ENCODE measurements at places on chromosomes 7 and 10. TPM values are rescaled to one million over a fixed set of nuclear protein-coding genes. Genes with fewer than 3 reads are reported as not detected.

Gene FIS1
- total RNA-seq = 66.7 TPM

GRCh38 chr10:61623161-61623560, 39.6 kb upstream of the CABCOCO1 start:
- no peak for DNase-seq

- DNase-seq = no peak
These were observed 1.9 kb upstream of the CUL1 start for GRCh38 chr7:148696787-148697186.

- no peak for DNase-seq
These were observed 439.7 kb downstream of the CCSER2 start for GRCh38 chr10:84768132-84768531.

- no peak for DNase-seq
These were observed 20.7 kb downstream of the PRSS2 start for GRCh38 chr7:142791502-142791901.

DNA sequence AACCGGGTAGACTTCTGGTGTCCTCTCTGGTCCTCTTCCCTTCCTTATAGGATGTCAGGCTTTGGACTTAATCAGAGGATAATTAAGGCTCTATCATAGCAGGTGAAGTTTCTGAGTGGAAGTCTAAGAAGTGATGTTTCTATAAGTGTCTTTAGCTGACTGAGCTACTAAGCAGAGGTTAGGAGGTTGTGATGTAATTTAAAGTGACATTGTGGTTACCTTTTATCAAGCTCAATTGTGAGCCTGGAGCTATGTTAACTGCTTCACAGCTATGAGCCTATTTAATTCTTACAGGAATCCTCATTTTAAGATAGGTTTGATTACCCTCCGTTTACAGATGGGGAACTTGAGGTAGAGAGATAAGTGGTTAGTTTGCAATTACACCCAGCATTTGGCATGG, 365.1 kb downstream of the AUTS2 start:
- DNase-seq = no peak

DNA sequence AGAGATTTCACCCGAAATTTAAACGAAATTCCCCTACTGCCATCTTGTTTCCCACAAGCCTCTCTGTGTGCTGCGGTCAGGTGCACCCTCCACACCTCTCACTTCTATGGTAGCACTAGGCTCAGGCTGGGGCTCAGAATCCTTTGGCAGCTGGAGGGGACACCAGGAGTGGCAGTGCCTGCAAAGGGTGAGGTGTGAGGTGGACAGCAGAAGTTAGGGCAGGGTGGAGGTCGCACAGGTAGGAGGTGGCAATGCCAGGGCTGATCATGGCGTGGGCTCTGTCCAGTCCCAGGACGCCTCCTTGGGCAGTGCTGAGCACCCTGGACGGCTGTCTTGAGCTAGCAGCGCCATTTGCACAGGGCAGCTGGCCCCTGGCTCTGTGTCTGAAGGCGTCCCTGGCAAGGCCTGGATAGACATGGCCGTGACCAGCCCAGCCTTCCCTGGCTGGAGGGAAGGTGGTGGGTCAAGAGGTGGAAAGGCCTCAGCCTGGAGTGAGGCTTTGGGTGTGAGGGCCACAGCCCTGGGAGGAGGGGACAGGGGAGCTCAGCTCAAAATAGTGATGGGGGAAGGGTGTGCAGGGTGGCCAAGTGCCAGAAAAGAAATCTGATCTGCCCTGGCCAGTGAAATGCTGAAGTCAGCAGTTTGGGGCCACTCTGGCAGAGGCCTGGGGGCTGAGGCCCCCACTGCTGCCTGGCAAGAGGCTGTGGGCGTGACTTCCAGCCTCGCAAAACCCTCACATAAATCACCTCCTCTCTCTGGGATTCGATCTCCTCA, 40.0 kb downstream of the ZCCHC24 start:
- no peak for DNase-seq

DNA sequence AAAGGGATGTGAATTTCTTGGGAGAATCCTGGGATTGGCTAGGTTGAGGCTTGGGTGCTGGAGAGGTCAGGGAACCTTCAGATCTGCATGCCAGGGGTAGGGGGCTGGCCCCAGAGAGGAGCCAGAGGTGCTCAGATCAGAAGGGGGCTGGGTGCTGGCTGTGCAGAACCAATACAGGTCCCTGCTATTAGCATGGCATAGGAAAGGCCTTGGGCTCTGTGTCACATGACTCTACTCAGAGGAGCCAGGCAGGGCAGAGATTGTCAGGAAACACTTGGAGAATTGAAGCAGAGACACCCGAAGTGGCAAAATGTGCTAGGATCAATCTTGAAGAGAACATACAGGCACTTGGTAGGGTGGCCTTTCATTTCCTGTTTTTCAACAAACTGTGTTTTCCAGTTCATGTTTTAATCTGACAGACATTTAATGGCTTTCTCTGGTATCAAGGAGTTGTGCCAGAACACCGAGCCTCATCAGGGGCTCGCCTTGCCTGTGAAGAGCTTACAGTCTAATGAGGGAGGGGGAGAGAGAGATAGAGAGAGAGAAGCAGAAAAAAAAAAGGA, 498.9 kb downstream of the RPS24 start:
- no peak for DNase-seq
